ENCODE measurements at places on chromosomes 11 and 22.
A peak's percentile ranks its signal among the peaks of the same experiment; 100 is the strongest.

DNA sequence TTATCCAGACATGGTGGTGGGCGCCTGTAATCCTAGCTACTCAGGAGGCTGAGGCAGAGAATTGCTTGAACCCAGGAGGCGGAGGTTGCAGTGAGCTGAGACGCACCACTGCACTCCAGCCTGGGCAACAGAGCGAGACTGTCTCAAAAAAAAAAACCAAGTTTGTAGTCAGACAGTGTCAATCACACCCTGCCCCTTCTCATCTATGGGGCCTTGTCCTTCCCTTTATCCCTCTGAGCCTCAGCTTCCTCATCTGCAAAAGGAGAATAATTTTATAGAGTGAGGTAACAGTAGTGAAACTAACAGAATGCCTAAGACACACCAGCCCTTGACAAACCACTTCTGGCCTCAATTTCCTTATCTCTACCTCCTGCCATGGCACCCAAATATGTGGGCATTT is 10.7 kb downstream of the BCL9L start:
- no peak for DNase-seq

GRCh38 chr11:5809122-5809519 is 397 bp downstream of the OR52N2 start:
- DNase-seq: peak; percentile 25

DNA sequence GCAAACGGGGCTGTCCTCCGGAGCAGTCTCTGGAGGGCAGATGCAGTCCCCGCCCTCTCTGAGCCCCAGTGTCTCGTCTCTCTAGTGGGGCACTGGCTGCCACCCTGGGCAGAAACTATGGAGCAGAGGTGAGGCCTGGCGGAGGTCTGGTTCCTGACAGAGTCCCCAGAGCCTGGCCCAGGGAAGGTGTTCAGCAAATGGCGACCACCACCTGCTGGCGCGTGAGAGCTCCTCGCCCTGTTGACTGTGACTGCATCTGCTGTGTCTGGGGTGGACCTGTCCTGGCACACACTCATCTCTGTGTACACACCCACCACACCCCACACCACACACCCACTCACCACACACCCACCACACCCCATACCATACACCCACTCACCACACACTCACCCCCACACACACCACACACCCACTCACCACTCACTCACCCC is 18.3 kb upstream of the TTLL12 start:
- DNase-seq: no peak

GRCh38 chr22:36901411-36902142 is 11.9 kb upstream of the CSF2RB start:
- peak; percentile 78 for DNase-seq

DNA sequence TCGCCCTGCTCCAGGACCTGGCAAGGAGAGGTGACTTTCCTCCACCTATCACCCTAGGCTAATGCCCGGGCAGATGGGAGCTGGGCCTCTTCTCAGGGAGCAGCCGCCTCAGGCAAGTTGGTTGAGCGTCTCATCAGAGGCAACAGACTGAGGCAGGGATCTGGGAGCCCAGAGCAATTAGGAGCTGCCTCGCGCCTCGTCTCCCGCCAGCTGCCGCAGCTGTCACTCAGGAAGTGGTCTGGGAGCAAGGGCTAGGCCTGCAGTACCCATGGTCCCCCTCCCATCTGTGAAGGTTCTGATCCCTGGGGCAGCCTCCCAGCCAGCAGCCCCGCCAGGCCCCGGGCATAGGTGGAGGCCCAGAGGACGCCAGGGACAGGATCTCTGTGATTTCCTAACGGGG is 4.6 kb upstream of the CABP7 start:
- no peak for DNase-seq

GRCh38 chr11:16526947-16527346 is 170.6 kb upstream of the SOX6 start:
- DNase-seq: no peak

- DNase-seq: peak; percentile 45
Measured at GRCh38 chr11:21582791-21583190, 610.1 kb upstream of the ANO5 start.

DNA sequence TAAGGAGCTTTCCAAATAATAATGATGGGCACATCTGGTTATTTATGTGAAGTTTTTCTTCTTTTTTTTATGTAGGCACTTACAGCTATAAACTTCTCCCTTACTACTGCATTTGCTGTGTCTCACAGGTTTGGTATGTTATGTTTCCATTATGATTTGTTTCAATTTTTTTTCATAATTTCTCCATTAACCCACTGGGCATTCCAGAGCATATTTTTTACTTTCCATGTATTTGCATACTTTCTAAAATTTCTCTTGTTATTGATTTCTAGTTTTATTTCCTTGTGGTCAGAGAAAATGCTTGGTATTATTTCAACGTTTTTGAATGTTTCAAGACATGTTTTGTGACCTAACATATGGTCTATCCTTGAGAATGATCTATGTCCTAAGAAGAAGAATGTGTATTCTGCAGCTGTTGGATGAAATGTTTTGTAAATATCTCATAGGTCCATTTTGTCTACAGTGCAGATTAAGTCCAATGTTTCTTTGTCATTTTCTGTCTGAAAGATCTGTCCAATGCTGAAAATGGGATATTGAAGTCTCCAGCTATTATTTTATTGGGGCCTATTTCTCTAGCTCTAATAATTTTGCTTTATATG is 362.1 kb downstream of the DDX10 start:
- no peak for DNase-seq

DNA sequence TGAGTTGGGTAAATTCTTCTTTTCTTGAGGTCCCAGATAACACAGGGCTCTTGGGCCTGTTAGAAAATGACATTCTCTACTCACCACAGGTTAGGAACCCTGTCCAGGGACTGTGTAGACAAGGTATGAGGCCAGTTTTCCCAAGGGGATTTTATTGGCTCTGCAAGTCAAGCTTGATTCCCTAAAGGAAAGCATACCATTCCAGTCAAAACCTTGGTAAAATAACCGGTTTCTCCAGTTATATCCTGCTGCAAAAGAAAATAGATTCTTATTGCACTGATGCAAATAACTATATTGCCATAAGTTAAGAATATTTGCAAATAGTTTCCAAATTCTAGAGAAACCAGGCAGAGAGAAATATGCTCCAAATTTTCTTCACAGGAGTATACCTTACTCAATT is 9.6 kb upstream of the FOLR3 start:
- DNase-seq: no peak

- DNase-seq: no peak
Measured at GRCh38 chr11:19864141-19865140, 151.8 kb downstream of the NAV2 start.

- no peak for DNase-seq
Measured at GRCh38 chr11:77191823-77192495, 63.9 kb downstream of the MYO7A start.

DNA sequence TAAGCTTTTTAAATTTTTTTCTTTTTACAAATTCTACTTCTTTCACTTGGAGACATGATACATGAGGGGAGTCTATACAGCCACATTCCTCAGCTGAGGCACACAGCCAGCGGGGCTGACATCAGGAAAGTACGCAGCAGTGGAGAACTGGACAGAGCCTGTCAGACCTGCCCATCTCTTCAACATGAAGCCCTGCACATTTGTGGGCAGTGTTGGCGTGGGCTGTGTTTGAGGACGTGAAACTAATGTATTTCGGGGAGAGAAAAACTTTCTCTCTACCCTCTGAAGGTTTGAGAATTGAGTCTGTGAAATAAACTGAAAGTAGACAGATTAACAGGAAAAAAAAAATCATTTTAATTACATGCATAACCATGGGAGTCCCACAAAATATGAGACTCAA is 84.8 kb upstream of the HTATIP2 start:
- DNase-seq: no peak

GRCh38 chr11:64119700-64120099 is 46.2 kb downstream of the MACROD1 start:
- no peak for DNase-seq

DNA sequence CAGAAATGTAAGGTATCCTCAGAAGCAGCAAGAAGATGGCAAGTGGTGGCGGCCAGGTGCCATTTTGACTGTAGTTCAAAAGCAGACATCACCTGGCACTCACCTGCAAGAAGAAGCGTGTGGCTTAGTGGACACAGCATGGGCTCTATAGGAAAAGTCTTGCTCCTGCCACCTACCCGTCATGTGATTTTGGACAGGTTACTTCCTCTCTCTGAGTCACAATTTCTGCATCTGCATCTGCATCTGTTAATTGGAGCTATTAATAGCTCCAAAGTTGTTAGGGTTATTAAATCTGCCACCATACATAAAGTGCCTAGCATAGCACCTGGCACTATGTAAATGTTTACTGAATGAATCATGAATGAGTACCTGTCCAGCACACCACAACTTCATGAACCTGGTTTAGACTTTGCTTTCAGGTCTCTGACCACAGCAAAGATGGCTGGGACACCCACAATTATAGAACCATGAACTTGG is 16.8 kb downstream of the RAB30 start:
- peak; percentile 94 for DNase-seq

DNA sequence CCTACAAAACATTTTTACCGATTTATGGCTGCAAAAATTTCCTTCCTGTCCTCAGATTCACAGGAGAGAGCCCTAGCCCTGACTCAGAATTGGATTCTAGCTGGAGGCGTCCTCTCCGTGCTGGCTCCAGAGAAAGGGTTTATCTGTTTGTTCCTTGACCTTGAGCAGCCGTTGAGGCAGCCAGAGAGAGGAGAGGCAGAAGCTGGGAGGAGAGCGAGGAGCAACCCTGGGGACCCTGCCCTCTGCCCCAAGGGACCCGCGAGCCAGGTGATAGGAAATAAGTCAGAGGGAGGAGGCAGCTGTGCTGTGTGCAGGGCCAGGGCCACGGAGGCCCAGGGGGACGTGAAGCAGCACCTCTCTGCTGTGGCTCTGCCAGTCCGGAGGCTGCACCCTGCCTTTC is 75.6 kb downstream of the IGLL1 start:
- no peak for DNase-seq

- DNase-seq: no peak
Measured at GRCh38 chr11:132818951-132819350, 713.4 kb downstream of the OPCML start.

GRCh38 chr11:133541021-133541719 is 8.9 kb upstream of the OPCML start:
- DNase-seq: no peak

- no peak for DNase-seq
Measured at GRCh38 chr11:134345237-134345550, 13.4 kb downstream of the GLB1L2 start.

DNA sequence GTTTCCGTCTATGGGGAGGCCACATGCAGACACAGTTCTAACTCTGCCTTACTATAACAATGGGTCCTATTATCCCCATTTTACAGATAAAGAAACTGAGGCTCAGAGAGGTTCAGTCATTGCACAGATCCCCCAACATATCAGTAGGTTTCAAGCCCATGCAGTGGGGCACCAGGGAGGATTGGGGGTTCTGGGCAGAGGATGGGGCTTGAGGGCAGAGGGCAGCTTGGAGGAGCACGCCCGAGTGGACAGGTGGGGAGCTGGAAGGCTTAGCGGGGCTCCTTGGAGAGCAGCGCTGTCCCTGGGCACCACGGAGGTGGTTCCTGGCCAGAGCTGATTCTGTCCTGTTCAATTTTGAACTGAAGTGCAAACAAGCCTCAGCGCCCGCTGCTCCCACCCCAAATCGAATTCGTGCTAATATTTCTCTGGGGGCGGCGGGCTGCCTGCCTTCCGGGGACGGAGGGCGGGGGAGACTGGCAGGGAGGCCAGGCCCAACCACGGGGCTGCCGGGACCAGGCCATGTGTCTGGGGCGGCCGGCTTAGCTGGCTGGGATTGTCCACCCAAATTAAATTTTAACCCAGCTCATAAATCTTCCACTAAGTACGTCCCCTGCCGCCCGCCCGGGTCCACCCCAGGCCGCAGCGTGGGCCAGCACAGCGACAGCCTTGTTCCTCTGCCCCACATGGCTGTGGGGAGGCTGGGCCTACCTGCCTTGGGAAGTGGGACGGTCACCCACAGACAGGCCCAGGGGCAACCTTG is 49.4 kb downstream of the FLRT1 start:
- no peak for DNase-seq

DNA sequence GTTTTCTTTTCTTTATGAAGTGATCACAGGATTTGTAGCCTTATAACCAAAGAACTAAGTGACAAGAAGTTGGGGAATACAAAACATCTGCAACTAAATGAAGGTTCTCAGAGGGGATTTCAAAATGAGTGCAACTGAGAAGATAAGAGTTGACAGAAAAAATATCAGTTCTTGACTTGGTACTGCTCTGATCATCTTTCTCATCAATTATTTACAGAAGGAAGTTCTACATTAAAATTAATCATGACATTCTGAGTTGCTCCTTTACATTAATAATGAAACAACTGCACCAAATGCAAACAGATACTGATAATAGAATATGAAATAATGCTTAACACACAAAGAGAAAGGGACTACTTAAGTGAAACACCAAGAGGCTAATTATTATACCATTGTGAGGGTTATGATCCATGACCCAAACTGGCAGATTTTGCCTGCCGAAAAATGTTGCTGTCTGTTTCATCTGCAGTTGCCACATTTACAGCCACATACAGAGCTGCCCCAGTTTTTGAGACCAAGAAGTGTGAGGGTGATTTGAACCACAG is 561.9 kb upstream of the ANO5 start:
- DNase-seq: no peak

DNA sequence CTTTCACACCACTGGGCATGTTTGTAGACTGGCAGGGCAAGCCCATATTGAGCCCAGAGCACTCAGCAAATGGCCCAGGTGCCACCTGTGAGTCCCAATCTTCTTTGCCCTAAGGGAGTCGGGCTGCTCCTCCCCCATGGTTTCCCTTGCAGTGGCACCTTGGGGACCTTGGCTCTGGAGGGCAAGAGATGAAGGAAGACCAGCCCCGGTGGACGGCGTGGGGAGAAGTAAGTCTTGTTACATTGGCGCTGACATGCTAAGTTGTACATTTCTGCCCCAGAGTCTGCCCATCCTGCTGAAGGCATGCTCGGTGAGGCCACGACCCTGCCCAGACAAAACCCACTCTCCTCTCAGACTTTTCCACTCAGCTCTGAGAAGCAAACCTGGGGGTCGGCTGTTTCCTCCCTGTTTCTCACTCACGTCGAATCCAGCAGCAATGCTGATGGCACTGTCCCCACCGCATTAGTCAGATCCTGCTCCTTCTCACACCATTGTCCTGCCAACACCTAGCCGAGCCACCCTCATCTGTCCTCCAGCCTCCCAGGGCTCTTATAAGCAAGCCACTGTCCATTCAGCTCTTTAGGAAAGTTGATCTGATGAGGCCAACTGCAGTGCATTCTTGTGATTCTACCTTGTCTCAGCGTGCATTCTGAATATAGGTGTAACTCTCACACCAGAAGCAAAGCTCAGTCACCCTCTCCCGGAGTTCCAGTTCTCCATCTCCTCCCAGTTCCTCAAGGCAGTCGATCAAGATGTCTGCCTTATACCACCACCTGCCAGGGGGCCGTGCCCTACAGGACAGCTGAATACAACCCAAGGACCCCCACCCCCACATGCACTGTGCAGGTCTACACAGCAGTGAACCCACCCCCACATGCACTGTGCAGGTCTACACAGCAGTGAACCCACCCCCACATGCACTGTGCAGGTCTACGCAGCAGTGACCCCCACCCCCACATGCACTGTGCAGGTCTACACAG is 827.1 kb downstream of the TBC1D22A start:
- DNase-seq: no peak

GRCh38 chr11:68002938-68003845 is 705 bp downstream of the UNC93B1 start:
- DNase-seq: peak; percentile 77

Measured in MM.1S (cell line).